Liver (tissue), 10 donors: ENCODE measurements at places on chromosomes 6 and 20. TPM values are rescaled to one million over a fixed set of nuclear protein-coding genes. Genes with fewer than 3 reads are reported as not detected.

The PLN gene
- 1.3 TPM for total RNA-seq

GRCh38 chr6:90484903-90485302 is 102.0 kb downstream of the MAP3K7 start:
- no peaks in the 10 kb centered on the region for H3K36me3 ChIP-seq
- H3K4me3 ChIP-seq = no peak overlapping the region
- H3K27ac ChIP-seq = no peak overlapping the region
- H3K4me1 ChIP-seq = no peaks in the 10 kb centered on the region
- DNase-seq = no peak
- H3K27me3 ChIP-seq = no peaks in the 10 kb centered on the region

- no peak overlapping the region for H3K4me3 ChIP-seq
- no peak for DNase-seq
- H3K36me3 ChIP-seq = no peaks in the 10 kb centered on the region
- H3K27me3 ChIP-seq = peaks cover 3% of the 10 kb centered on the region
- no peaks in the 10 kb centered on the region for H3K4me1 ChIP-seq
These were observed 193.8 kb upstream of the PRSS16 start for GRCh38 chr6:27053738-27054137.

DNA sequence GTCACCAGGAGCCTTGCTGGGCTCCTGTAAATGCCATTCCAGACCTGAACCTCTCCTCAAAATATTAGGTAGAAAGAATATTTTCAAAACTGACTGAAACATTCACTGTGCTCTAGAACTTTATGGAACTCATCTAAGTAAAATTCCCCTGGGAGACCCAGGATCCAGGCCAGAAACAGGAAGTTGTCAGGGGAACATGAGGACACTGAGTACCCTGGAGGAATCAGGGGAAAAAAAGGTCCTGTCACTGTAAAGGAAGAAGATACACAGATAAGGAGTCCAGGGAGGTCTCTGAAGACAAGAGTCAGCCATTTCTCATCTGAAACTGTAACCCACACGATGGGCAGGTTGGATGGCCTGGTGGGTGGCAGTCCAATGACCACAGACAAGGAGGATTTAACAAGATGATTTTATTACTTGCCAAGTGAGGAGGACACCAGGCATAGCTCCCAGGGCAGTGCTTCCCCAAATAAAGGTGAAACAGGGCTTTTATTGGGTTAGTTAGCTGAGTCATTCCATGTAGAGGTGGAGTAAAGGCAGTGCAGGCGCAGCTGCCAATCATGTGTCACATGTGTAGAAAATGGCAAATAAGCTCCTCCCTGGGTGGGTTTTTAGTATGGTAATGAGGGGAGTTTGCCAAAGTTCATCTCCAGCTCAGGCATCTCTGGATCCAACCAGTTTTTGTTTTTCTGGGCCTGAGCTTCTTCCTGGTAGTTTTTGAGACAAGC is 138.5 kb downstream of the RCAN2 start:
- H3K27ac ChIP-seq = no peak overlapping the region
- peaks cover 8% of the 10 kb centered on the region for H3K4me1 ChIP-seq
- no peak for DNase-seq
- H3K27me3 ChIP-seq = no peaks in the 10 kb centered on the region

DNA sequence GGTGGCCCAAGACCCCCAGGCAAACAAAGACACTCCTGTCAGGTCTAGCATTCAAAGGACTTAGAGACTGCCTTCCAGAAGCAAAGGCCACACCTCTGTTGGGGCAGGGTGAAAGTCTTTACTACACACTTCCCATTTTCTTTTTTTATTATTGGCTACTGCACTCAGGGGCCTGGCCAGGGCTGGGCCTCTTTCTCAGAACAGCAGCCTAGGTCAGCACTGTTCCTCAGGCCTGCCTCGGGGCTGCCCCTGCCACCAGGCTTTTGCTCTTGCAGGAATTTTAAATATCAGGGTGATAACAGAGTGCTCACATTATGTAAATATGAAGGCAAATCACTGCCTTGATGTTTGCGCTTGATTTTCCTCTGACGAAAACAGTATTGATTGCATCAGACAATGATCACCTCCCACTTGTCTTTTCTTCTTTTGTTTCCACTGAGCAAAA is 18.5 kb downstream of the GSTA4 start:
- H3K4me3 ChIP-seq = no peak overlapping the region
- no peaks in the 10 kb centered on the region for H3K27me3 ChIP-seq
- no peaks in the 10 kb centered on the region for H3K4me1 ChIP-seq
- DNase-seq = no peak

GRCh38 chr20:11447371-11448100 is 470.2 kb upstream of the BTBD3 start:
- no peak overlapping the region for H3K27ac ChIP-seq
- H3K27me3 ChIP-seq = no peaks in the 10 kb centered on the region
- H3K4me3 ChIP-seq = no peak overlapping the region
- no peaks in the 10 kb centered on the region for H3K4me1 ChIP-seq
- H3K36me3 ChIP-seq = no peaks in the 10 kb centered on the region
